ENCODE measurements at places on chromosomes 2 and 18.

DNA sequence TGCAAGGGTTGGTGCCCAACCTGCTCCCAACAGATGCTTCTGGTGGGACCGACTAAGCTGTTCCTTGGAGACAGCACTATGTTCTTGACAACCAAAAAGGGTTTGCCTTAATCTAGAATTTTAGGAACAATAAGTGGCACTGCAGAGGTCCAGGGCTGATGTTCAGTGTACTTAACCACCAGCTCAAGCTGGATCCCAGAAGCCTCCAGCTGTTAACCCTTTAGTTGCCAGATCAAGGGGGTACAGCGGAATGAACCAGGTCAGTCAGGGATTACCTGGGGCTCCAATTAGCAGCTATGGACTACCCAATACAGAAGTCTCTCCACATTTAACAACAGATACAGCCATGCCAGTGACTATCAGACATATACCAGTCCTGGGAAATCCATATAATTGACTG, 3.5 kb downstream of the GPR75 start:
- no peak for DNase-seq

GRCh38 chr2:183162362-183162761, 38.1 kb downstream of the NUP35 start:
- no peak for DNase-seq

DNA sequence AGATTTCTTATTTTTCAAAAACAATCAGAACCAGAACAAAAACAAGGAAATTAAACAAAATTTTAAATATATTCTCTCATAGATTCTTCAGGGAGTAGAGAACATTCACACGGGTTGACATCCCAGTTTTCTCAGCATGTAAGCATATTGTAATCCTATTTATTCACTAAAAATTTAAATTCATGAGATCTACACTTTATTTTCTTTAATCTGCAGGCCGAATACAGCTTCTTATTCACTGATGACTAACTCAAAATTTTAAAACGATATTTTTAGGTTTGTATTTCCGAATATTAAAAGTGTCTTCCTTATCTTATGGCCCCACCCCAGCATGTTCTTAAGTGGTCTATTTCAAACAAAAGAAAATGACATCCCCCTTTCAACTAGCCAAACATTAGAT, 262.4 kb downstream of the MEIS1 start:
- DNase-seq: no peak

GRCh38 chr2:100731535-100731981, 88.4 kb upstream of the NPAS2 start:
- no peak for DNase-seq

GRCh38 chr18:77103991-77104531, 28.5 kb downstream of the MBP start:
- DNase-seq: no peak

DNA sequence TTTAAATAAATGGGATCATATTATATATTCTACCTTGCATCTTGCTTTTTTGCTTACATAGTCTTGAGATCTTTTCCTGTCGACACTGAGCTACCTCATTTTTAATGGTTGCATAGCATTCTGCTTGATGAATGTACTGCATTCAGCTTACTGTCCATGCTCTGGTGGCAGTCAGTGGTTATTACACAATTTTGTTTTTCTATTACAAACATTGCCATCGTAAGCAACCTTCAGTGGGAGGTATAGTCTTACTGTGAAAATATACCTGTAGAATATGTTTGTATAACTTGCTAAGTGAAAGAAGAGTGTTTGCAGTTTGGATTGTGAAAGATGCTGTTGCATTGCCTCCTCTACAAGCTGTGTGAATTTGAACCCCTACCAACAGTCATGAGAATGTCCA, 43.4 kb downstream of the UBXN4 start:
- DNase-seq: no peak

DNA sequence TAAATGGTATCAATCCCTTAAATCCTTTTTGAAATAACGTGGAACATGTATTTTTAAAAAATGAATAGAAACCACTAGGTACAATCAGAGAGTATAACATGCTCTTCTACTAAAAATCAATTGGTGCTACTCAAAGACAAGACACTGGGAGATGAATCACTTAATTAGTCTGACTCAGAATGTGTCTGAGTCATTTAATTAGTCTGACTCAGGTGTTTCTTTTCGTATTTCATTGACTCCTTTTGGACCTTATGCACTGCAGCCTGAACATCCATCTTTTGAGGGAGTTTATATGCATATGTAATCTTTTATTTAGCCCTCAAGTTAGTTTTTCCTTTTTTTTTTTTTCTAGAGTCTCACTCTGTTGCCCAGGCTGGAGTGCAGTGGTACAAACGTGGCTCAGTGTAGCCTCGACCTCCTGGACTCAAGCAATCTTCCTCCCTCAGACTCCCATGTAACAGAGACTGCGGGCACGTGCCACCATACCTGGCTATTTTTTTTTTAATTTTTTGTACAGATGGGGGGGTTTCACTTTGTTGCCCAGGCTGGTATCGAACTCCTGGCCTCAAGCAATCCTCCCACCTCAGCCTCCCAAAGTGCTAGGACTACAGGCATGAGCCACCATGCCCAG, 26.5 kb downstream of the PPP4R3B start:
- no peak for DNase-seq

DNA sequence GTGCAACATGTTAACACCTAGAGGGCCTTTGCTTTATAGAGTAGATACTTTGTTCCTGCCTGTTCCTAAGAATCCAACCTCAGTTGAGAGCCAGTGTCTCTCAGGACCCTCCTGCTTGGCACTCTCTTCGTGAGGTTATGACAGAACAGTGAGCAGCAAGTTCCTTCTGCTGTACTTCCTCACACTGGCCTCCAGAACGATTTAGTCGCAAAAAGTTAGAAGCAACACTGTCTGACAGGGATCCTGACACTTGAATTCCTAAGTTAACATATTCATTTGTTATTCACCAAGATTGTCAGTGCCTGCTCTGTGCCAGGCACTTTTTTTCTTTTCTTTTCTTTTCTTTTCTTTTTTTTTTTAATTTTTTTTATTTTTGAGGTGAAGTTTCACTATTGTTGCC, 57.0 kb upstream of the ITM2C start:
- DNase-seq: no peak

GRCh38 chr18:12819322-12819721, 64.7 kb downstream of the PTPN2 start:
- DNase-seq: no peak

GRCh38 chr2:187435078-187435477, 13.0 kb downstream of the CALCRL start:
- DNase-seq: no peak

DNA sequence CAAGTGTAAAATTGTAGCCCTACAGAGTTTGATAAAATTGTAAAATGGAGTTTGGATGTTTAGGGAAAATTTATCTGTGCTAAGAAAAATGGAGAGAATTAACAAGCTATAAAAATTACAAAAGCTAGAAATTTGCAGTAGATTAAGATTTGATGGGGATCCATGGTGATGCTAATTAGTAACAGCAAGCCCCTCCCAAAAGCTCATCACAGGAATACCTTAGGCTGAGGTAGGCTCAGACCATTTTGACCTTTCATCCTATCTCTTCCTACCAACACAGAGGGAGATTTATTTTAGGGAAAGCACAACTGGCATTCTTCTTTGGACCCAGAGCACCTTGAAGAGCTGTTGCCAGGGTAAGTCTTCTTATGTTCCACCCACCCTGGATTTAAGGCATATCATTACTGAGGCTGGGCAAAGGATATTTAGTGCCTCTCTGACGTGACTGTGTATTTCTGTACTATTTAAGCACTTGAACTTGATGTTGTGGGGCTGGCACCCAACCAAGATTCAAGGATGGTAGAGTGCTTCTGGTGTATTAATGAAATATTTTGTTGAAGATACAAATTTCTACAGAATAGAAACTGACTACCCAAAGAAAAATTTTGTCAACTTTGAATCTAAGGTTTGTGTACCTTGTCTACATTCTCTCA, 70.8 kb upstream of the SLC39A10 start:
- no peak for DNase-seq

- no peak for DNase-seq
Measured at GRCh38 chr2:177296040-177296439, 31.5 kb upstream of the NFE2L2 start.

DNA sequence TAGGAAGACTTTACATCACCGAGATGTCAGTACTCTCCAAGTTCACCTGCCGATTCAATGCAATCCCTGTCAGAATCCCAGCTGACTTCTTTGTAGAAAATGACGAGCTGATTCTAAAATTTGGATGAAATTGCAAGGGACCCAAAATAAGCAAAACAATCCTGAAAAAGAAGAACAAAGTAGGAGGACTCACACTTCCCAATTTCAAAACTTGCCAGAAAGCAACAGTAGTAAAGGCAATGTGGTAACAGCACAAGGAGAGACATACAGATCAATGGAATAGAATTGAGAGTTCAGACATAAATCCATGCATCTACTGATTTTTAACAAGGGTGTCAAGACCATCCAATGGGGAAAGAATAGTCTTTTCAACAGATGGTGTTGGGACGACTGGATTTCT, 52.2 kb downstream of the SMAD7 start:
- no peak for DNase-seq

DNA sequence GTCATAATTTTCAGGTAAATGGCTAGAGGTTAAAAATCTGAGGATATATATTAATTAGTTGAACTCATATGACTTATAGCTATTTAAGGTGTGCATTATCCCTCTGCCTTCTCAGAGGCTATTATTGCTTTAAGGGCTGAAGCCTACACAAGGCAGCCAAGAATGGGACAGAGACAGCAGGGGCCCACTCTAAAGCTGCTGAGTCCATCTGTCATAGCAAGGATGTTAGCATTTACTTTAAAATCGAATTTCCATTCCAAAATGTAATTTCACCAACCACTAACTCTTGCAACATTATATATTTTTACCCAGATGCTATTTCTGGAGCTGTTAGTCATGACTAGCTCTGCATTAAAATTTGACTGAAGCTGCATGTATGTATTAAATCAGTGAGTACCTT, 236.3 kb upstream of the FSIP2 start:
- DNase-seq: no peak

DNA sequence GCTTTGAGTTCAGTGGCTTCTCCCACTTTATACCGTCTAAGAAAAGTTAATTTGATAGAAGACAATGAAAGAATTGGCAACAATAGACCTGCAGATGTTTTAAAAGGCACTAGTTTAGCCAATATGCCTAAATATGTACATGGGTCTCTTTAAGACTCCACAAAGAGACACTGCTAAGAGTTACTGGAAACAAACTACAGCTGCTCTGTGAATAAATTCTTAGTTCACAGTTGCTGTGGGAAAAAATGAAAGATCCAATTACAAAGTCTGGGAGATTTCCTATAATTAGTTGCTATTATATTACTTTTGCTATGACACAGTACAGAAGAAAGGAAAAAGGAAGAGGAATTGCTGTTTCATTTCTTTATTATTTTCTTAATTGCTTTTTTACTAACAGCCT, 34.3 kb downstream of the SCN9A start:
- no peak for DNase-seq

GRCh38 chr2:101307503-101307902, 998 bp downstream of the RNF149 start:
- DNase-seq: peak; percentile 20

GRCh38 chr2:65407240-65407639, 25.2 kb downstream of the SPRED2 start:
- no peak for DNase-seq

GRCh38 chr2:100551303-100551702, 11.5 kb upstream of the PDCL3 start:
- no peak for DNase-seq

GRCh38 chr2:227570615-227571014, 28.1 kb upstream of the SCYGR2 start:
- DNase-seq: no peak

GRCh38 chr2:165958313-165958960, 4.9 kb upstream of the TTC21B start:
- no peak for DNase-seq

DNA sequence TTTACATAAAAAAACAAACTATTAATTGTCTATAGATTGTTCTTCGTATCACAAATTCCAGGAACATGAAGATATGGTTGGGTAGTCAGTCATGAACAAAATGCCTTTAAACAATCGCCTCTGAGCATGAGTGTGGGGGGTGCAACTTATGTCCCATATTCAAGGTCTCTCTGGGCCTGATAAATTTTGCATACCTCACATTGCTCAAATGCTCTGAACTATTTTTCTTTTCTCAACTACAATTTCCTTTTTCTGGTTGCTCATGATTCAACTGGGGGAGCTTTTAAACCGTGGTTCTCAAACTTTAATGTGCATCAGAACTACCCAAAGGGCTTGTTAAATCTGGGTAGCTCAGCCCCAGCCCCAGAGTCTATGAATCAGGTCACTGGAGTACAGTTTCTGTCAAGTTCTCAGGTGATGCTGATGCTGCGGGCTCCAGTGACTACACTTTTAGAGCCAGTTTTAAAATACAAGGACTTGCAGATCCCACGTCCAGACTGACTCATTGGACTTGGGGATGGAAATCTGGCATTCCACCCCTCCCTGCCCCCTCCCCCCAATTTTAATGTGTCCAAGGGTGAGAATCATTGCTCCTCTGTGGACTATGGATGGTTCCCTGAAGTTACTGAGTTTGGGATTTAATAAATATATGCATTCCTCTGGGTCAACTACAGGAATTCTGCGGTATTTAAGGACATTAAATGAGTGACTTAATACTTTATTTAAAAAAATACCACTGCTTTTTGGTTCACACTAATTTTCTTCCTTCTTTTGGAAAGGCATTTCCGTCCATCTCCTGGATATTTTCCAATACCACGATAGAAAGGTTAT, 1.5 kb upstream of the GPD2 start:
- DNase-seq: no peak

GRCh38 chr18:33034945-33035344, 262.1 kb upstream of the KLHL14 start:
- DNase-seq: no peak

DNA sequence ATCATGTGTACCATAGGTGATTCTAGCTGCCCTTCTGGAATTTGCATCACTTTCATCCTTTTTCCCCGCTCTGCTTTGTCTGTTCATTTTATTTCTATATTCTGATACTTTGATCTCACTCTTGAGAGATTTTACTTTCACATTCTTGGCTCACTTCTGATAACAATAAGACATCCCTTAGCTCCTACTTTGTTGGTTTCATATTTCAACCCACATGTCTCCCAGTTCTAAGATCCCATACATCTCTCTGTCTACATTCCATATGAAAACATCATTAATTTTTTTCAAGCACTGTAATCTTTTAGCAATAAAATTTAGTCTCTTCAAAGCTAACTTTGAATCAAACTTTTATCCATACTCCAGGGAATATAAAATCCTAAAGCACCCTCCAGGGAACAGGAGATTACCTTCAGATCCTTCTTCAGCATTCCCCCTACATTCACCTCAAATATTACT, 75.6 kb downstream of the COL3A1 start:
- no peak for DNase-seq

GRCh38 chr18:8803063-8803795, 97.9 kb downstream of the MTCL1 start:
- DNase-seq: no peak

GRCh38 chr2:516944-517343, 160.3 kb downstream of the TMEM18 start:
- no peak for DNase-seq

- no peak for DNase-seq
Measured at GRCh38 chr18:63970809-63971205, 926 bp downstream of the SERPINB8 start.

GRCh38 chr18:46134920-46135675, 30.9 kb downstream of the HAUS1 start:
- no peak for DNase-seq

- no peak for DNase-seq
Measured at GRCh38 chr2:17328161-17328560, 190.1 kb downstream of the RAD51AP2 start.

Data from naive thymus-derived CD8-positive, alpha-beta T cell (primary cell).